Hepatocyte (in vitro differentiated cells): ENCODE measurements at places on chromosomes 6 and 20. TPM values are rescaled to one million over a fixed set of nuclear protein-coding genes. Genes with fewer than 3 reads are reported as not detected.

DNA sequence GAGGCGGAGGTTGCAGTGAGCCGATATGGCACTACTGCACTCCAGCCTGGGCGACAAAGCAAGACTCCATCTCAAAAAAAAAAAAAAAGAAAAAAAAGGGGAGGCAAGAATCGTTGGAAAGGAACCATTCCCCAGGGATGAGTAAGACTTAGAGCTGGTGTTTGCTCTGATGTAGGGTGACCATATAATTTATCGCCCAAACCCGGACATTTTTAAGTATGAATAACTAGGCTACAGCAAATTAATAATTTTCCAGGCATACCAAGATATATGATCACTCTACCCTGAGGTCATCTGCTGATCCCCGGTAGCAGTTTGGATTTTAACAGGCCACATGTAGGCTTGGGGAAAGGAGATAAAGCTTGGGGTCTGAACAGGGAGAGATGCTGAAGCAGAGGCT, 260.9 kb downstream of the BTBD9 start:
- H3K36me3 ChIP-seq = no peaks in the 10 kb centered on the region
- no peaks in the 10 kb centered on the region for H3K4me1 ChIP-seq
- DNase-seq = no peak
- H3K27me3 ChIP-seq = no peaks in the 10 kb centered on the region
- H3K4me3 ChIP-seq = no peak overlapping the region

GRCh38 chr6:31657406-31658157, 1.9 kb downstream of the APOM start:
- DNase-seq = no peak
- H3K4me1 ChIP-seq = peaks cover 30% of the 10 kb centered on the region
- no peak overlapping the region for H3K27ac ChIP-seq
- H3K36me3 ChIP-seq = no peaks in the 10 kb centered on the region

DNA sequence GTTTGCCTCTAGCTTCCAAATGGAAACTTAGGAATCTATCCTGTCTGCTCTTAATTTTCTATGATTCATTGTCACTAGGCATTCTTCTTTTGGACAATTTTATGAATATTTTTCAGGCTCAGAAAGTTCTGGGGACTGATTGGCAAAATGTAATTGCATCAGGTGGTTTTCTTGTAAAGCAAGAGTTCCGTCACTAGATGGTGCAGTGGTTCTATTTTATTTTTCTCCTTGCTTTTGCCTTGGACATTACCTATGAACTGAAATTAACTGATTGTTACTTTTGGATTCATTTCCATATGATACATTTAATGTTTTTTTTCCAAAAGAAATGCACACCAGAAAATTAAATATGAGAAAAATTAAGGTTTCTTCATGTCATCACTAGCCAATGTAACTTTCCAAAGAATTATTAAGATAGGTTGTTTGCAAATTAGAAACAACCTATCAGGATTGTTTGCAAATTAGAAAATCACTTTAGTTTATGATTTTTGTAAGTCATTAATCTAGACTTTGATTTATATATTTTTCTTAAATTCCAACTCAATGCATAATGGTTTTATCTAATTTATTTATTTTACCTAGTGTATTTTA, 48.0 kb downstream of the TMEM170B start:
- peaks cover 7% of the 10 kb centered on the region for H3K4me1 ChIP-seq
- DNase-seq = peak; percentile 54
- no peak overlapping the region for H3K27ac ChIP-seq
- no peak overlapping the region for H3K4me3 ChIP-seq
- H3K36me3 ChIP-seq = no peaks in the 10 kb centered on the region

The BAK1 gene
- total RNA-seq = 18.6 and 24.0 TPM in 2 replicates
